ENCODE measurements at places on chromosomes 5 and 9.

DNA sequence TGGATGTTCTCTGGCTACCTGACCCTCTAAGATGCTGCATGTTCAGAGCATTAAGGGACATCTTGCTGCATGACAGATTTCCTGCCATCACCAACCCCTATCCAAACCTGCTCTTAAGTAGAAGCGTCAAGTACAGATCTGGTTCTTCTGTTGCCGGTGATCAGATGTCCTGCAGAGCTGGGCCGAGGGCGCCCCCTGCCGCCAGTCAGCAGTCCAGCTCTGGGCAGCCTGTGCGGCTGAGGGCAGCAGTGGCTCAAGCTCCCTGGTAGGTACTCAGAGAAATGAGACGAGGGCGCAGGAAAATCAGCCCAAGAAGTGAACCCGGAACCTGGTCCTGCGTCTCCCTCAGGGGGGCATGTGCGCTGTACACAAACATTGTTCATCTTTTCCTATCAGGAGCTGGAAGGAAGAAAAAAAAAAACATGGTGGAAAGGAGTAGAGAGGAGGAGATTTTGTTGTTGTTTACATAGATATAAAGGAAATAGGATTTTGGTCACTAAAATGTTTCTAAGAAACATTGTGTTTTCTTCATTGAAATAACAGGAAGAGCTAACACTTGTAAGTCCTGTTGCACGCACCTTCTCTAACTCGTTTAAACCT is 95.8 kb downstream of the CFAP90 start:
- DNase-seq, result peak; percentile 71

- no peak for DNase-seq
Measured at GRCh38 chr5:60806591-60807243, 37.4 kb downstream of the ELOVL7 start.

- no peak for DNase-seq
Measured at GRCh38 chr9:129081388-129081904, 535 bp downstream of the DOLPP1 start.

GRCh38 chr5:135890296-135890695 is 5.3 kb downstream of the IL9 start:
- no peak for DNase-seq

DNA sequence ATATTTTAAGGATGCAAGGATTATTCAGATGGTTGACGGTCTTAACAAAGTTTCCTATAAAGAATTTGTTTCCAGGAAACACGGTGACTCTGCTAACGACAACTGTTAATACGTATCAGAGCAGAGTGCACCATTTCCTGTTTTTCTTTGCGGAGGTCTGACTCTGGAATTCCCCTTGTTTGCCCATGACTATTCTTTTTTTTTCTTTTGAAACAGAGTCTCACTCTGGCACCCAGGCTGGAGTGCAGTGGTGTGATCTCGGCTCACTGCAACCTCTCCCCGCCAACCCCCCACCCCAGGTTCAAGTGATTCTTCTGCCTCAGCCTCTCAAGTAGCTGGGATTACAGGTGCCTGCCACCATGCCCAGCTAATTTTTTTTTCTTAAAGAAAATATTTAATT is 115.9 kb downstream of the CDC42SE2 start:
- no peak for DNase-seq

GRCh38 chr5:80990527-80990926 is 30.4 kb downstream of the RASGRF2 start:
- peak; percentile 54 for DNase-seq

GRCh38 chr9:136362450-136362784 is 1.1 kb downstream of the DNLZ start:
- DNase-seq, result no peak
